Hepatocyte (in vitro differentiated cells): ENCODE measurements at places on chromosomes 7 and 10. TPM values are rescaled to one million over a fixed set of nuclear protein-coding genes. Genes with fewer than 3 reads are reported as not detected.

DNA sequence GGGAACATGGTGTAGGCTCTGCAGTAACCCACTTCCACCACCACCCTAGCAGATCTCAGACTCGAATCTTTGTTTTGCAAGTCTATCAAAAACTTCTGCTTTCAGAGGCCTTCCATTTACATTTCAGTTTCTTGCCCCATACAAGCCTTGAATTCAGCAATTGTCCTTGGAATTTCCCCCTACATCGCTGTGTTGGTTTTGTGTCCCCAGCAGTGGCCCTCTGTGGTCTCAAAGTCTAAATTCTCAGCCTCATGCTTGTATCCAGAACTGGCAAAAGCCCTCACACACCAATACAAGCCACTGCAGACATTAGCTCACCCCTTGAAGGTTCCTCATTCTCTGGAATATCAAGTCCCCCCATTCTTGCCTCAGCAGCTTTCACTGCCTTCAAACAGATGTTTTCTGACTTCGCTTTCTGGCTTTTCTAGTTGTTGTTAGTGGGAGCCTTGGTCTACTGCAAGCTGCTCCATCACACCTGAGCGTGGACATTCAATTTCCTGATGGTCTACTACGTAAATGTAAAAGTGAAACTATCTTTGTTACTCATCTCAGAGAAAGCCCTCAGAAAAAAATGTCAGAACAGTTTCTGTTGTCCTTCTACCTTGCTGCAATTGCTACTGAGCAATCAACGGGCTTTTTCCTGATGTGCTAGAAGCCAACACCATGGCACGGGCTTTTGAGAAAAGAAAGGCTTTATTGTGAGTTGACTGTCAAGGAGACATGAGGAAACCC, 1.8 kb upstream of the NUB1 start:
- DNase-seq: no peak

GRCh38 chr10:114626841-114627240, 31.2 kb downstream of the ABLIM1 start:
- DNase-seq: no peak

DNA sequence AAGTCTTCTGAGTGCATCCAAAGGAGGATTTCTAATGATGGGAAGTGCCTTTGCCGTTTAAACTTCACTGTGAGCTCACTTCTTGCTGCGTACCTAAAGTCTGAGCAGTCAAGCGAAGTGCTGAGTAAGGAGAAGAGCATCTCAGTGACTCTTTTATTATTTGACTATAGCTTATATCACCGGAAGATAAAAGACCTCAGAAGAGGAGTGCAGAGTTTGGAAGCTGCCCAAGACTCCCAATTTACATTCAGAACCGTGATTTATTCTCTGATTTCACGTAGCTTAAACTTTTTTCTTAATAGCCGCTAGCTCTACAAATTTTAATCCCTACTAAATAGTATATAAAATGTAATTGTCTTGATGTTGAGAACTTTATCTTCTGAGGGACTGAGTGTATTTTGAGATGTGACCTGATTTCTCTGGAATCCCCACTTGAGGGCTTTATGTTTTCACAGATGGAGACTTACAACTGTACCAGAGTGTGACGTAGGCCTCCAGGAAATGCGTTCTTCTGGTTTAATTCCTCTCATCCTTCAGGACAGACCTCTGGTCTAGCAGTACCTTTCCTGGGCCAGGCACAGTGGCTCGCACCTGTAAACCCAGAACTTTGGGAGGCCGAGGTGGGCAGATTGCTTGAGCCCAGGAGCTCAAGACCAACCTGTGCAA, 51.1 kb downstream of the CAMK1D start:
- DNase-seq: no peak

DNA sequence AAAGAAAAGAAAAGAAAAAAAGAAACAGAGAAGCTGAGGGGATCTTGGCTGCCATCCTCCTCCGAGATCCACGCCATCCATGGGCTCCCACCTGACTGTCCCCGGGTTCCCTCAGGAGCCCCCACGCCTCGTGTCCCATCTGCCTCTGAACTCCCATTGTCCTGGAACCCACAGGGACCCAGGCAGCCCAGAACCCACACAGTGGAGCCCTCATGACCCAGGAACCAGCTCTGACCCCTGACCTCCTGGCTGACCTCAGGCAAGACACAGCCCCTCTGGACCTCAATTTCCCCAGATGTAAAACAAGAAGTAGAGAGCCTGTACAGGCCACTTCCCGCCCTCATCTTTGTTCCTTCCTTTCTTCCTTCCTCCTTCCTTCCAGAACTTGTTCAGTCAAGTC, 40.4 kb downstream of the RASGEF1A start:
- no peak for DNase-seq

DNA sequence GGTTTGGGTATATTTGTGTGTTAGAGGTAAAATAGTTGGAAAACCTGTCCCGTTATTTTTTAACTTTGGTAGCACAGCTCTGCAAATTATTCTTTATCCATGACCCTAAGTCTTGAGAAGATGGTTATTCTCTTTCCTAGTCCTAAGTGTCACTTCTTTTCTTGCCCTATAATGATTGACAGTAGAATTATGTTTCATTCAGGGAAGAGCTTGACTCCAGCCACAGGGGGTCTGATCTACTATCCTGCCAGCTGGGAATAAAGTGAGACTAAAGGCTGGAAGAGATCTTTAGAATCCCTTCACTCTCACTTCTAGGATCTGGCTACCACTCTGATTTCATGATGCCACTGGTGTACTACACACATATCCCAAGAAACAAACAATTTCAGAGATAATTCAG, 90.4 kb downstream of the PHTF2 start:
- DNase-seq: no peak

Gene ANKRD7
- total RNA-seq: 0.10 TPM in 1 of 2 replicates, not detected in the other

- no peak for DNase-seq
Observed at GRCh38 chr7:92648067-92648466, 57.9 kb upstream of the FAM133B start.

Gene ZNF783
- total RNA-seq: 6.5 and 7.9 TPM in 2 replicates
